Posterior vena cava (tissue), 2 donors: ENCODE measurements at places on chromosomes 1 and 21. TPM values are rescaled to one million over a fixed set of nuclear protein-coding genes. Genes with fewer than 3 reads are reported as not detected.

TMEM79 gene
- 2.7 TPM for total RNA-seq

- DNase-seq, result no peak
These were observed 3.0 kb downstream of the DUSP23 start for GRCh38 chr1:159783724-159784123.

TSPAN2 gene
- total RNA-seq, result 43.9 TPM

AKR7A3 gene
- 0.67 TPM for total RNA-seq

DNA sequence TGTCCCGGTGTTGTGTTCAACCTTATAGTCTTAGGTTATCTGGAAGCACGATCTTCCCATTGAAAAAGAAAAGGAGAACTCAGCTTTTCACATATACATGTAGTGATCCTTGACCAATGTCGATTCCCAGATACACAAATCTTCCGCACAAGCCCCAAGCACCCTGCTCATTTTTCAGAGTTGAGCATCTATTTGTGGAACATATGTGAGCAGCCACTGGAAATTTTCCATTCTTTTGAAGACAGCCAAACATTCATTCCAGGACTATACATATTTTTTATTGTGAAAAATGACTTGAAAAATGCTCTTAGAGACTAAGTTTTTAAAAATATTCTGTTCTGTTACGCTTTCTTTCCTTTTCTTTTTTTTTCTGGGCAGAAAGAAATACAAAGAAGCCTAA, 371.9 kb downstream of the RGS7 start:
- DNase-seq, result no peak

ANGPTL1 gene
- total RNA-seq, result 63.8 TPM

DNA sequence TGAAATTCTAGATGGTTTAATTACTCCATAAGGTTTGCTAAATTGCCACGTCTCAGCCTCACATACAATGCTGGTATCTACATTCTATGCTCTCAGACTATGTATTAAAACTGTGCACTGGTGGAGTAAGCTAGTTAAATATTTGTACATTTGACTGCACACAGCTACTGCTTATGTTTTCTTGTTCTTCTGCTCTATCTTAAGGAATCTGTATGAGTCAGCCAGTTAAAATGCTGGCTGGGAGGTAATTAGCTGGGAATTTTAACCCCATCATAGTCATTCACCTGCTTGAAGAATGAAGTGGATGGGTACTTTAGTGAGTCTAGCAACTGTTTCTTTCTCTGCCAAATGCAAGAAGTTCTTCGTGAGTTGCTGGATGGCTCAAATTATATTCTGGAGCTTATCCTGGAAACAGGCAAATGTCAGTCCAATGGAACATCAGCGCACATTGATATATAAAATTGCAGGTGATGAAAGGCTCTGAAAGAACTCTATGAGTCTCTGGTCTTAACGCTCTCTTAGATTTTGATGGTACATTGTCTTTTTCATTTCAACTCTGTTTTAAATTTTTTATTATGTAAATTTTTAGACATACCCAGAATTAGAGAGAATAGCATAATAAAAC, 83.4 kb downstream of the BACH1 start:
- no peak for DNase-seq

GRCh38 chr1:39540504-39541031, 36.0 kb downstream of the PABPC4 start:
- DNase-seq, result peak; percentile 93

DNA sequence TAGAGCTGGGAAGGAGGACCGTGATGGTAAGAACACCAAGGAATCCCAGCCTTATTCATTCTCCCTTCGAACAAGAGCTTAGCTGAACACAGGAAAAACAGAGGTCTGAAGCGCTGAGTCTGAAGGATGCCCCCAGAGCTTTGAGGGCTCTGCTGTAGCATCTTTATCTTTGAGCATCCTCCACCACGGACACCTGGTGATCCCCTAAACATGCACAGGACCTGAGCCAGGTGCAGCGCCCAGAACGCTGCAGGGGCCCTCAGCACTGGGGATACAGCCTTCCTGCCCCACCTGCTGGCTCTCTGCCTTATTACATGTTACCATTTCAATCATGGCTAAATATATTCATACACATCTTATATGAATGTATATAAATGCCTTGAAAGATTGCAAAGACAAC, 7.7 kb upstream of the GPATCH4 start:
- no peak for DNase-seq
